Activated effector memory CD4-positive, alpha-beta T cell treated with anti-CD3 and anti-CD28 coated beads, Interleukin-2, amount 50 U/mL, for 16 hours (primary cell): ENCODE measurements at places on chromosomes 3 and 15.

DNA sequence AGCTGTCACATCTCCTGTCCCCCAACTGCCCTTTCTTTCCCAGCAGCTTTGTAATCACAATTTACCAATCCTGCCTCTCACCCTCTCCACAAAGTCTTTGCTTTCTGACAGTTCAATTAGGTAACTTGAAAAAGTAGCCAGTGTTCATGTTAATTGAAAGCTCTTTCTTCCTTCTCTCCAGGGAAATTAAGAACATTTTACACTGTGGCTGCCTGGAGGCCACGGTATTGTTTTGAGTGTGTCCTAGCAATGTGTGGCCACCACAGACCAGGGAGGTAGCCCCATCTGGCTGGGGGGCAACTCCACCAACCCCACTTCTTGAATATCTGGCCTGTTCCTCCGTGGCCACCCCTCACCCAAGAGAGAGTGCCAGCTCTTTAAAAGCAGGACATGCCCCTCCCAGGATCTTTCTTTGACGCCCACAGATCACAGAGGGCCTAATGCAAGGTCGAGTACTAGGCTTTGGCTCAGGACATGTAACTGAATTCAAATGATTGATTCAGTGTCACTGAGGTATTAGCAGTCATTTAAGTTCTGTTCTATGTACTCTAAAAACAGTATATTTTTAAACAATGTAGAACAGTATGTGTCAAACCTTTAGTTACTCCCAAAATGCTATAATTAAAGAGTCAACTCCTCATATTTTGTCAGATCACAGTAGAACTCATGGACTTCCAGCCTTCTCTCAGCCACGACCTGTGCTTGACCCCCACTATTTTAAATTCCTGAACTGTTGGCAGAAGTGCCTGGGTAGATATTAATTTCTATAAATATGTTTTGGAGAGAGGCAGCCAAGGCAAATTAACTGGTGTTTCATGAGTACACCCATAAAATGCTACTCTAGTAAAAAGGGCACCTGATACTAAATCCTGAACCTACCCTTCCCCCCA lies 164.5 kb downstream of the TNIK start:
- DNase-seq: no peak

DNA sequence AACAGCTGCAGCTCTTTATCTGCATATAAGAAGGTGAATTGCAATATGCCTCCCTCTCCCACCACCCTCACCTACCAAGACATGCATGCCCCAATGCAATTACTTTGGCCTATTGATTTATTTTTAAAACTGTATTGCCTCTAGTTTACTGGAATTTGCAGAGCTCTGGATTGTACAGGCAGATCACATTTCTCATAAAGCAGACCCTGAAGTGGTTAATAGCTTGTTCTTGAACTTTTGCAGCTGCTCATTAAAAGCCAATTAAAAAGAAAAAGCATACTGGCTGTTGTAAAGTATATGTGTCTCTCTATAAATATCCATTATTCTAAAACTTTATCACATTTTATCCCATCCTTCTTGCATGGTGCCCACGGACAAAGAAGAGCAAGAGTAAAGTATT lies 221.5 kb upstream of the TOPAZ1 start:
- DNase-seq: no peak

GRCh38 chr15:33138000-33138399 lies 56.5 kb downstream of the FMN1 start:
- DNase-seq: no peak

GRCh38 chr3:187040516-187041361 lies 98.6 kb downstream of the RPL39L start:
- DNase-seq: no peak

GRCh38 chr15:98905963-98906711 lies 101.5 kb downstream of the PGPEP1L start:
- DNase-seq: no peak

DNA sequence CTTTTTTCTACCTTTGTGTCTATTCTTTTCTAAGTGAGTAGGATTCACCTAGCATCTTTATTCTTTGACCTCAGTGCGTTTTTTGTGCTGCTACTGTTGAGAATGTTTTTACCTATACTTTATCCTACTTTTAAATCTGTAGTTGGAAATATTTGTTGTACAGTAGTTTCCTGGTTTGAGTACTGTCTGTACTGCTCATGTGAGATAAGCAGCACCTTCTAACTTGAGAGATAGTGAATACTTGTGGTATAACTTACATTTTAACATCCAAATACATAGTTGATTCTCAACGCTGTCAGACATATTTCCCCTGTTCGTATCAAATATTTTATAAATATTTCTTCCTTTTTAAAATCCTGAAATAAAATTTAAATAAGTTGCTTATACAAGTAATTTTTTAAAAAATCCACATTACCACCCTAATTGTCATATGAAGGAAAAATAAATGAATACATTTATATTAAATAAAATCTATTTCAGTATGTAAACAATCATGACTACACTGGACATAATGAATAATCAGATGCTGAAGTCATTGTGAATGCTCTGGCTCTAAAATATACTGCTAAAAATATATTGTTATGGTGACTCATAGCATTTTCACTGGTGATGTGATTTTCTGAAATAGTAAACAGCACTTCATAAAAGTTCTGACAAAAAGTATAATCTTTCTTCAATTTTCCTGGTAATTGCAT lies 17.4 kb downstream of the ATP11B start:
- DNase-seq: no peak

DNA sequence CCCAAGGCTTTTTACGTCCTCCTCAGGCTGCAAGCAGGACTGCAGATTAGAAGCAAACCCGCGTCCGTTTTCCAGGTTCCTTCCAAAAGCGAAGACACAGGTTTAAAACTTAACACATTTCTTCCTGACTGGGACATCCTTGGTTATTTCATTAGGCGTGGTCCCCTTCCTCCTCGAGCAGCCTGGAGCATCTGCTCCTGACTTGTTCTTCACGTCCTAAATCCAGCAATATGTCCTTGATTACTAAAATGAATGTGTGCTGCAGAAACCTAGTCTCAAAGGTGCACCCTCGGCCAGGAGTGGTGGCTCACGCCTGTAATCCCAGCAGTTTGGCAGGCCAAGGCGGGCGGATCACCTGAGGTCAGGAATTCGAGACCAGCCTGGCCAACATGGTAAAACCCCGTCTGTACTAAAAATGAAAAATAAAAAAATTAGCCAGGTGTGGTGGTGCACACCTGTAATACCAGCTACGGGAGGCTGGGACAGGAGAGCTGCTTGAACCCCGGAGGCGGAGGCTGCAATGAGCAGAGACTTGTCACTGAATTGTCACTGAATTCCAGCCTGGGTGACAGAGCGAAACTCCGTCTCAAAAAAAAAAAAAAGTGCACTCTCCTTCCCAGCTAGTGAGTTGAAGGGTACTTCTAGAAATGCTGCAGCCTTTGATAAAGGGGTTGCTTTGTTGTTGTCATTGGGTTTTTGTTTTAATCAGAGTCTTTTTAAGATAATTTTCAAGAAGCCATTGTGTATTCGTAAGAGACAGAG lies 842 bp upstream of the LRIG1 start:
- DNase-seq: no peak

- no peak for DNase-seq
Observed at GRCh38 chr15:31476236-31476810, 149.7 kb downstream of the KLF13 start.

- DNase-seq: no peak
Observed at GRCh38 chr3:182327196-182327681, 466.1 kb upstream of the ATP11B start.

GRCh38 chr3:58204720-58205119 lies 6.1 kb downstream of the DNASE1L3 start:
- no peak for DNase-seq

- no peak for DNase-seq
Observed at GRCh38 chr3:113185194-113185835, 26.0 kb upstream of the BOC start.

DNA sequence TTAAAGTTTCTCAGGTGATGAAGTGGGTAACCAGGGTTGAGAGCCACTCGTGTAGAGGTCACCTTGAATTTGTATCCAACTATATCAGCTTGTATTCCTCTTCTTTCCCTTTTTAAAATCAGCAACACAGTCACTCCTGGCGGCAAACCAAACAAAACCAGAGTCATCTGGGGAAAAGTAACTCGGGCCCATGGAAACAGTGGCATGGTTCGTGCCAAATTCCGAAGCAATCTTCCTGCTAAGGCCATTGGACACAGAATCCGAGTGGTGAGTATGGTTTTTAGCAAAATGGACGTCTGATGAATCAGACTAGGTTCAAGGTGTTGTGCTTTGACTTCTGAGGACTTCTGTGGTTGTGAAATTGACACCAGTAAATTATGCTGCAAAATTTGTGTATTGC lies 3.9 kb downstream of the RPL35A start:
- no peak for DNase-seq

- no peak for DNase-seq
Observed at GRCh38 chr3:187852842-187853730, 107.8 kb upstream of the BCL6 start.

- no peak for DNase-seq
Observed at GRCh38 chr3:148246291-148246923, 451.3 kb upstream of the AGTR1 start.

DNA sequence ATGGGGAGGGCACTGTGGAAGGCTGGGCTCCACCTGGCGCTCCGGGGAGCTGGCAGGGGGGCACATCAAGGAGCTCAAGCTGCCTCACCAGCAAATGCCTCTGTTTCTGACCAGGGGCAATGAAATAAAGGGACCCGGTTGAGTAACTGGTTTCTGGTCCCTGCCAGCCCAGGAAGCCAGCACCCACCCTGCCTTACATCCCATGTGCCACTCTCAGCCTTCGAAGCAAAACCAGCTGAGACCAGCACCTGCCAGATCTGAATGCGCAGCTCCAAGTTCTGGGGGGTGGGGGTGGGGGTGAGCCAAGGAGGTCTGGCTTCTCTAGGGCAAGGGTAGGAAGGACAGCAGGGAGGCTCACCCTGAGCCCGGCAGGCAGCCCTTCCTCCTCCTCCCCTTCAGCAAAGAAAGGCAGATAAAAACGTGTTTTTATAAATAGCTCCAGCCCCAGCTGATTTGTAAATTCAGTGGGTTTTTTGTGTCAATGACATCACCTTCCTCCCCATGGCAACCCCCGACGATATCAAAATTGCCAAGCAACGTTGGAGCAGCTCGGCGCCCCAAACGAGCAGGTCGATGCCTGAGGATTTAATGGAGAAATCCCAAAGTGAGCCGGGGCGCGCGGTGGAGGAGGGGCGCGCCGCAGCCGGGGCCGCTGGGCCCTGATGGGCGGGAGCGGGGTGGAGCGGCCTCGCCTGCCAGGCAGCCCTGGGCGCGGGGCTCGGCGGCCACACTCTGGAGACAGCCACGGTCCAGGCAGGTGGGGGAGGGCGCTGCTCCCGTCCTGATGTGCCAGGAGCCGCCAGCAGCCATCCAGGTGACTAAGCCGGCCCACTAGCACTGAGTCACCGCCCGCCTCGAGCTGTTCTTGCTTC lies at the start of gene PAK6:
TSS of gene PAK6 (plus strand) at position 532 of the 872 bp plus-strand sequence. CDS start 25,723 bp downstream, outside the sequence.
- DNase-seq: peak; percentile 74

- DNase-seq: no peak
Observed at GRCh38 chr3:127908202-127908601, 6.8 kb upstream of the KBTBD12 start.

DNA sequence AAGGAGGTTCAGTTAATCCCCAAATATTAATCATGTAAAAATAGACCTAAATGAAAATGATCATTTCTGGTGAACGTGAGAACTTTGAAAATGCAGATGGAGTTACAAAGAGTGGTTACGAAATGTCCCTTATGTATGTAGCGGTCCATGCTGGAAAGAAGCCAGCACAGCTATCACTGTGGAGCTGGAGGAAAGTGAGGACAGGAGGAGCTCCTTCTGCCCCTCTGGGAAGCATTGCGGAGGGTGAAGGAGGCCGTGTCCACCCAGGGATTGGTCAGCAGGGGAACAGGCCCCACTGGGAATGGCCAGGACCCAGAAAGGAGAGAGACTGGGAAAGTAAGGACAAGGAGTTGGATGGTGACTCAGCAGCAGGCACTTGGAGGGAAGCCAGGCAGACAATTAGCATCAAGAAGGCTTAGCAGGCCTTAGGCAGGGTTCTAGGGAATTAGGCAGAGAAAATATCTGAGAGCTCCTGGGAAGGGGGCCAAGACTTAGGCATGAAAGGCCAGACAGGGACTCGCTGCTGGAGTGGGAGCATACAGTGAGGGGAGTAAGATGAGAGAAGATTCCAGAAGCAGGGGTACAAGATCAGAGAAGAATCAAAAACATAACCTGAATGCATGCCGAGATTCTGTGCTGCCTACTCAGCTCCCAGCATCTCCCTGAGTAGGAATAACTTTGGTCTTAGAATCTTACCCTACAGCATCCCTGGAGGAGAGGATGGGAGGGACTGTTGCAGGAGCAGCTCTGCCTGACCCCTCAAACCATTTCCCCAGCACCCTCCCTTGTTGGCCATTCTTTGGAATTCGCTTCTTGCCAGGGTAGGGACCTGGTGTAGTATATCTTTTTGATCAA lies 171.0 kb upstream of the UMPS start:
- DNase-seq: no peak

DNA sequence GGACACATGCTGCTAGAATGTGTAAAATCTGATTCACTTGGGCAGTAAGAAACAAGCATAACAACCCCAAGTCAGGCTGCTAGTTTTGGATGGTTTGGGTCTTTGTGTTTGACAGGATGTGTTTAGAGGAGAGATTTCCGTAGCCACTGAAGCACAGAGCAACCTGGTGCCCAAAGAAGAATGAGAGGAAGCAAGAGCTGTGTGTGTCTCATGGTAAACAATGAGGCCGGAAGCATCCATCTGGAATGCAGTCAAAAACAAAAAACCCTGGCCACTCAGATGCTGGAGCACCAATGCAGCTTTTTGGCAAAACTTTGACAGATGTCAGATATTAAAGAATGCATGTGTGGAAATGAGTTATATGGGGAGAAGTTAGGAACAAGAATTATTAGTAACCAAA lies 39.4 kb upstream of the SNRK start:
- DNase-seq: no peak

GRCh38 chr3:183122257-183122932 lies 23.1 kb upstream of the MCCC1 start:
- no peak for DNase-seq

DNA sequence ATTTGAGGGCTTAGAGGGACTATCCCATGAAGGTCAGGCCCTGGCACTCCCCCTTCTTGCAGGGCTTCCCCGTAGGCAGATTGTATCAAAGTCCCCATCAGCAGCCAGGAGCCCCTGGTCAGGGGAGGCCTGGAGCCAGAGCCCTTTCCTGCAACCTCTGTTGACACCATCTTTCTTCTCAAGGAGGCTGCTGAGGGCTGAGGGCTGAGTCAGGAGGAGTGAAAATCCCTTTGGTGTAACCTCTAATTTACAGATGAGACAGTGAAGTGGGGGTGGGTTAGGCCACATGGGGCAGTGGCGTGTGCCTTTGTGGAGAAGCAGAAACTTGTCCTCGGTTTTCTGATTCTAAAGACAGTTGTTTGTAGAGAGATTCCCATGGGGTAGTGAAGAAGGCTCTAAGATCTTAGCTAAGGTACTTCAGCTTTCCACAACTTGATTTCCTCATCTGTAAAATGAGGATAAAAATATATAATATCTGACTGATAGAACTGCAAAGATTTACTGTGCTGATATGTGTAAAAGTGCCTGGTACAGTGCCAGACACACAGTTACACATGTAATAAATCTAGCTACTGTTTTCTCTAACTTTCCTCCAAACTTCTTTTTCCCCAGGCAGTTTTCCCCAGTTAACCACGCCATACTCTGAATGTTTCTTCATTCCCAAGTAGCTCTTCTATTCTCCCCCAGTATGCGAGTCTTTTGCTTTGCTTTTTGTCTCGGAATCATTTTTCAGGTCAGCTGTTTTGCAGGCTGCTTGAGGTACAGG lies 249.4 kb upstream of the TPM1 start:
- no peak for DNase-seq

- DNase-seq: no peak
Observed at GRCh38 chr15:100266166-100266565, 75.6 kb downstream of the ADAMTS17 start.
